DMS 273 treated with DMSO at 0.1 percent for 48 hours (cell line): ENCODE measurements at places on chromosomes 3 and 15.

- DNase-seq: no peak
Measured at GRCh38 chr3:137770835-137771399, 6.8 kb downstream of the SOX14 start.

DNA sequence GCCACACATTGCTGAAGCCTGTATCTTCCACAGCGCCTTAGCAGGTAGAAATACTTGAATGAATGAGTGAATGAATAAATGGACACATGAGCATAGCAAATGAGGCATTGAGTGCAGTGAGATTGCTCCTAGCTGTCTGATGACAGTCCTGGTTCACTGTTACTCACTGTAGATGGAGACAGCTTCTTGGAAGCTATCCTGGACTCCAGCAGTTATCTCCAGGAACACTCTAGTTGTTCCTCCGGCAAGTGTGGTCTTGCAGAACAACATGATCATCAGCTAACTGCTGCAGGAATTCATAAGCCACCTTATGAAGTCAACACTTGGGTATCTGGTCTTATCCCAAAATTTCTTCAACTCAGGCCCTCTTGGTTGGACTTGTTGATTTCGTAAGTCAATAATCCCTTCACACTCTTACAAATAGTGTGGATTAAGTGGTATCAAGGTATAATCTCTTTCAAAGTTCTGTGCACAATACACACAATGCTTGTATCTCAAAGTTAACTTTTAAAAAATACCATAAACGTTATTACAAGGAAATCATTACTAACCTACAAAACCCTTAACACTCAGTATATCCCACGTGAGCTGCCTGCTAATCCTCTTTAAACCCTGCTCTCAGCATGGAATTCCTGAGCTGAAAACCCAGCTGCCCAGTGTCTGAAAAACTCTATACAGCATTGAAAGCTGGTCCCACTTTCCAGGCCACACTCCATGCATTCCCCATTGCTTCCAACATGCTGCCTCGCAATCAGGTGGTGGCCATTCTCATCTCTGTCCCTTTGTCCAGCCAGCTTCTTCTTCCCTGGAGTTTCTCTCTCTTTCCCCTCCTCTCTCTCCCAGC, 14.4 kb upstream of the ZBTB38 start:
- no peak for DNase-seq

DNA sequence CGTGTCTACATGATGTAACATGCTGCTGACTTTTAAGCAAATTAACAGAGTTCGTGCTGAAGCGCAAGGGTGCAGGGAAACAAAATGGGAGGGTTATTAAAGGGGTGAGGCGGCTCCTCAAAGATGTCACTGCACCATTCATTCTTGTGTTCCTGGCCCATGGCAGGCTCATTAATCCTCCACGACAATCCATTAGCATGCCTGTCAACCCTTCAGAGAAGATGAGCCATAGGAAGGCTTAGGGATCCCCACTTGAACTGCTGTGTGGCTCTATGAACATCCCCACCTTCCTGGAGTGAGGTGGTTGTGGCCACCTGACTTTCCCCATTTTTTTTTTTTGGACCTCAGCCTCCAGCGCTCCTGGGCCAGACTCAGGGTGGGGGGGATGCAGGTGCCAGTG, 45.8 kb downstream of the IGF1R start:
- no peak for DNase-seq

GRCh38 chr3:196995027-196995426, 26.4 kb upstream of the PIGZ start:
- no peak for DNase-seq

- DNase-seq: no peak
Measured at GRCh38 chr3:50620820-50621219, 3.9 kb downstream of the MAPKAPK3 start.

DNA sequence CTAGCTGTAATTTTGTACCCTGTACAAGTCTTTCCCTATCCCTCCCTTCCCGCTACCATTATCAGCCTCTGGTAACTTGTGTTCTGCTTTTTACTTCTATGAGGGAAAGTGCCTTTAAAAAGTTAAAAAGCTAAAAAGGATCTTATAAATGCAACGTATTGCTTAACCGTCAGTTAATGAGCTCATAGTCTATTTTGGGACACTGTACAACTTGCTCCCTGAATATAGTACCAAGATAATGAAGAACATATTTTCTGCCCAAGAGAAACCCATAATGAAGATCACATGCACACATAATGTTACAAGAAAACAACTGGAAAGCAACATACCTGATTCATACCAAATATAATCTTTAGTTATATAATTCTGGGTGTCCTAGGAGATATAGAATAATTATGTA, 22.6 kb downstream of the ZIC1 start:
- no peak for DNase-seq

GRCh38 chr3:111846717-111847116, 12.3 kb upstream of the PHLDB2 start:
- DNase-seq: no peak

DNA sequence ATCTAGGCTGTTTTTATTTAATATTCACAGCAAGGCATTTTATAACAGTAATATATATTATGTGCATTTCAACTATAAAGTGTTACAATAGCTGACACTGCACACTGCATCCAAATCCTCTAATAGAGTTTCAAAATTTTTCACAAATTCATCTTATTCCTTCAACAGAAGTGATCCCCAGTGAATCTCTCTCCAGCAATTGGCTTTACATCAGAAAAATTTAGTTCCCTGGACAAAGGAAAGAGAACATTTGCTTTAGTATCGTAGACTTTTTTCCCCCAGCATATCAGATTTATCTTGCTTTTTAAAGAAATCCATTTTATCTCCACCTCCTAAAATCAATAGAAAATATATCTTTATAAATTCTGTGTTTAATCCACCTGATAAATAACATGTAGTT, 868.6 kb downstream of the TBL1XR1 start:
- no peak for DNase-seq

GRCh38 chr3:150495149-150495548, 51.1 kb downstream of the SERP1 start:
- no peak for DNase-seq

DNA sequence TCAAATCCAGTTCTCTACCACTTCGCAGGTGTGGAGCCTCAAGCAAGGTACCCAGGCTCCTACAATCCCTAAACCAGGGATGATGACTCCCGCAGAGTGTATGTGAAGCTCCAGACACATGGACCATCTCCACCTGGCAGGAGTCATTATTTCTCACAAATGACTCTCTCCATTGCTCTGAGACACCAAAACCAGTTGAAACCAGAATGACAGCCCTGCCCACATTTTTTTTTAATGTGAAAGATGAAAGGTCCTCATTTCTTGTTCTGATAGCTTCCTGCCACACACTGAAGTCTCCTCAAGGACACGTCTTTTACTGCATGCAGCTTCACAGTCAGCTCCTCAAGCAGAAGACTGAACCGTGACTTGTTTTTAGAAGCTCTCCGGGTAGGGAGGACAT, 61.4 kb upstream of the ZBTB38 start:
- DNase-seq: no peak

DNA sequence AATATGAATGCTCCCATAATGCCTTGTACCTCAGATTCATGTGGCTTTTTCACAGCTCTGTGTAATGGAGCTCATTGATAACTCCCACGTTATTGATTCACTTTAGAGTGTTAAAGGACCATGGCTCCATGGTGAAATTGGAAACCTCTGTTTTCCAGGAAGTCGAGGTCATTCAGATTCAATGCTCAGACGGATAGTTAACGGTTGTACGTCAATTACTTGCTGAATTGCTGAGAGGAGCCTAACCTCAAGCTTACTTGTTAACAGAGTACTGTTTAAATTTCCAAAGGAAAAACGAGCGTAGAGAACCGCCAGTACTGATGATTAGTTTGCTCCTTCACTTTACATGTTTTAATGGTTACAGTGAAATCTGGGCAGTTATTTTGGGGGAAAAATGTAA, 11.1 kb downstream of the ABHD17C start:
- no peak for DNase-seq
